ENCODE measurements at places on chromosomes 2 and 18.

GRCh38 chr18:6056171-6056910 lies 161.0 kb upstream of the TMEM200C start:
- DNase-seq = no peak

- no peak for DNase-seq
Observed at GRCh38 chr2:11166476-11166875, 11.2 kb downstream of the SLC66A3 start.

DNA sequence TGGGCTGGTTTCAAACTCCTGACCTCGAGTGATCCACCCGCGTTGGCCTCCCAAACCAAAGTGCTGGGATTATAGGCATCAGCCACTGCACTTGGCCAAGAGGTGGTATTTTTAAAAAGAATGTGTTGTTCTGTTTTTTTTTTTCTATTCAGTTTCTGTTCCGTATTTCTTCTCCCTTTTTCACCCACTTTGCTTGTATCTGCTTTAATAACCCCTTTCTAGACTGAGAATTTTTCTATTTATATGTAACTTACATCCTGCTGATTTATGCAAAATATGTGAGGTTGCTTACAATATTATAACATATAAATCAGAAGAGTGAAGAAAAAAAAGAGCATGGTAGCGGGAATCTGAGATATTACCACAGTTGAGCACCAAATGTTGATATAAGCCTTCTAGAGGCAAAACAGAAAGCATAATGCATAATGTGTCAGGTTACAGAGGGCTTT lies 17.2 kb upstream of the LYPD6B start:
- peak; percentile 23 for DNase-seq

DNA sequence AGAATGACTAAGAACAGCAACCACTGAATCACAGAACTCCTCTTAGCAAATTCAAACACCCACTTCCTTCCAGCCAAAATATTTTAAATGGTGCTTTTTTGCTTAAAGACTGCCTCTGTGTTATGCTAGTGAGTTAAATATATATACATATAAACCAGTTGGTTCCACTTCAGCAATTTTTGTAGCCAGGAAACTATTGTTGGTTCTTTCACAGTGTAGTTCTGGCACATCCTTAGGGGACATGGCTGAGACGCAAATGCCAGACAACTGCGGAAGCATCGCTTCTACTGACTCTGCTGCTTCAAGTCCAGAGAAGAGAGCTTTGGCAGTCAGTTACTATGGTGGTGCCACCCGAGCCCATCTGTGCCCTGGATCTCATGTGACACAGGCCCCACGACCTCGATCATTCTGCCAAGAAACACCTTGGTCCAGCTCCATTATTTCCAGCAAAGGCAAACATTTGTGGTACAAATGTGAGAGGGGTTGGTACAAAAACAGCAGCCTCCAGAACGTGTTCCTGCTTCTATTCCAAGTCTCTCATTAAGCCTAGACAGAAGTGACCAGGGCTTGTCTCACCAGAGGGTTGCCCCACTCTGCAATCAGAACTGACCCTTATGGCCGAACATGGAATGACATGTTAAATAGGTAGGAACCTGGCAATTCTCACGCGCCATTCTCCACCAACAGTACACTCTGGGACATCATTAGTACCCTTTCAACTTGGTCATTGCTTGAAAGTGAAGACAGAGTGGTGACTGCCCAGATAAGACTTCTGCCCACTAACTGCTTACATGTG lies 117.8 kb upstream of the NRP2 start:
- DNase-seq = no peak

- no peak for DNase-seq
Observed at GRCh38 chr2:86372641-86373502, 35.4 kb upstream of the REEP1 start.

- no peak for DNase-seq
Observed at GRCh38 chr2:135182190-135182589, 130.1 kb downstream of the RAB3GAP1 start.

DNA sequence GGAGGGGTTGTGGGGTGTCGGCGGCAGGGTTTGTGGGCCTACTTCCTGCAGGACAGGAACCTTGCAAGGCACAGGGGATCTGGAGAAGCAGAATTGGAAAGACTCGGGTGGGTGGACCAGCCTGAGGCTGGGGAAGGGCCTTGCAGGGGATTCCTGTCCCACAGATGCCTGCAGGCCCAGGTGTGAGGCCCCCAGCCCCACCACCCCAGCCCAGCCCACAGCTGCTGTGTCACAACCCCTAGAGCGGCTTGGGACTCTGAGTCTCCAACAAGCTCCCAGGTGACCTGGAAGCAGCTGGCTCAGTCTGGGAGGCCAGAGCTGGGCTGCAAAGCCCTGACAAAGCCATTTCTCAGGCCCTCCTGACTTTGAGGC lies 93.1 kb downstream of the ZFP36L2 start:
- no peak for DNase-seq

DNA sequence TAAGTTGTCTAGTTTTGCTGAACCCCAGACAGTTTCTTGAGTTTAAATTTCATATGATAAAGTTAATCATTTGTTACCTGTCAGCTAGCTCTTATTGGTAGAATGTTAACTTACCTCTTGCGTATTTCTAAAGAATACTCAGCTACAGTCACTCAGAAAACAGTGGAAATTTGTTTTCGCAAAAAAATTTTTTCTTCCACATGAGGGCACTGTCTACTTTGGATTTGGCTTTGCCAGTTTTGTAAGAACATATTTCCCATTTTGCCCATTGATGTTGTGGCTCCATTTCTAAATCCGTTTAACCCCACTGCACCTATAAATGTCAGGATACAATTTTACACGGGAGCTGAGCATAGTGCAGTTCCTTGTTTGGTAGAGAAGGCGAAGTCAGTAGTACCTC lies 19.1 kb upstream of the GCFC2 start:
- no peak for DNase-seq

GRCh38 chr2:82508702-82509101 lies 1950.4 kb downstream of the SUCLG1 start:
- no peak for DNase-seq

DNA sequence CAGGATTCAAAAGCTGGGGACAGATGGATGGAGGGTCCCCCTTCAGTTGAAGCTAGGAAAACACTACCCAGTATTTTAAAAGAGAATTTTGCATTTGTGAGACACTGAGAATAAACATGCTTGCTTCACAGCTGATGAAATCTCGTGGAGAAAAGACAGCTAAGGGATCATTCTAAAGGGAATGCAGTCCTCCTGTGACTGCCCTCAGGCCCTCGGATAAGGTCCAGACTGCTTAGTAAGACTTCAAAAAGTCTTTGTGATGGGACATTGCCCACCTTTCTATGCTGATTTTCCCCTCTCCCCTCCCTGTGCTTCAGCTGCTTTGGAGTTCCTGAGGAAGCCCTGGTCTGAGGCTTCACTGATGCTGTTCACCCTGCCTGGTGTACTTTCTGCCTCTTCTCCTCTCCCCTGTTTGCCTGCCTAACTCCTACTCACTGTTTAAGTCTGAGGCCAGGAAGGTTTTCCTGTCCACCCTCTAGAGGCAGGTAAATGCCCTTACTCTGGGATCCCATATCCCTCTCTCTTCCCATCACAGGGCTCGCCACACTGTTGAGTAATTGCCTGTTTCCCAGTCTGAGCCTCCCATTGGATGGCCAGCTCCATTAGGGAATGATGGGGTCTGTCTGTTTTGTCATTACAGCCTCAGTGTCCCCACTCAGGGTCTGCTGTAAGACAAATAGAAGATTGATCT lies 26.6 kb downstream of the POLE4 start:
- DNase-seq = no peak

- no peak for DNase-seq
Observed at GRCh38 chr2:200199005-200199404, 107.5 kb upstream of the SPATS2L start.

- DNase-seq = no peak
Observed at GRCh38 chr2:64857581-64858471, 131.4 kb upstream of the SLC1A4 start.

GRCh38 chr18:10681581-10682367 lies 155.9 kb downstream of the NAPG start:
- no peak for DNase-seq

GRCh38 chr18:38494065-38494464 lies 928.5 kb upstream of the CELF4 start:
- DNase-seq = no peak

DNA sequence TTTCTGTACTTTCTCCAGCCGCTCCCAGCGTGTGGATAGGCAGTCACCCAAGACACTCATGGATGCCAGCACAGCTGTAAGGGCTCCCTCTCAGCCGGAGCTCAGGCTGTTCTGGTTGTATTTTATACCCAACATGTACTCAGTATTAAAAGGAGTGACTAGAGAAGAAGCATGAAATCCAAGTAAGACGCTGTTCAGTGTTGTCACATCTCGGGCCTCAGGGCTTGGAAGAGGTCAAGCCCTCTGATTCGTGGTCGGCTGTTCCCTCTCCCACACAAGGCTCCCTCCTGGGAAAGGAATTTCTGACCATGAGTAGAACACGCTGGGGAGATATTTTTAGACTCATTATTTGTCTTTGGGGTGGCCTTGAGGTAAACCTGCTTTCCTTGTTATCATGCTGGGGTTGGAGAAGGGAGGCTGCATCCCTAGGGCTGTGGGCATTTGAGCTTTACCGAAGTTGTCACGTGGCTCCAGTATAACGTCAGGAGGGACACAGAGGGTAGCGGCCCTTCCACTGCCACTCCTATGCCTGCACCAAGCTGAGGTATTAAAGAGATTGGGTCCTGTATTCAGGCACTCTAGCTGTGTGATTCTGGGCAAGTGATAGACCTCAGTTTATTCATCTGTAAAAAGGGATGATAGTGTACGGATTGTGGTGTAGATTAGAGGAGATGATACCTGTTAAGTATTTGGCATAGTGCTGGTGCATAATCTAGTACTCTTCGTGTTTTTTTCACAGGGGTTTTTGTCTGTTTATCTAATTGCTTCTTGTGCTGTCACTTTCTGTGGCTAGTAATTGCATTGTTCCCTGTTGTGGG lies 34.1 kb downstream of the HK2 start:
- no peak for DNase-seq

DNA sequence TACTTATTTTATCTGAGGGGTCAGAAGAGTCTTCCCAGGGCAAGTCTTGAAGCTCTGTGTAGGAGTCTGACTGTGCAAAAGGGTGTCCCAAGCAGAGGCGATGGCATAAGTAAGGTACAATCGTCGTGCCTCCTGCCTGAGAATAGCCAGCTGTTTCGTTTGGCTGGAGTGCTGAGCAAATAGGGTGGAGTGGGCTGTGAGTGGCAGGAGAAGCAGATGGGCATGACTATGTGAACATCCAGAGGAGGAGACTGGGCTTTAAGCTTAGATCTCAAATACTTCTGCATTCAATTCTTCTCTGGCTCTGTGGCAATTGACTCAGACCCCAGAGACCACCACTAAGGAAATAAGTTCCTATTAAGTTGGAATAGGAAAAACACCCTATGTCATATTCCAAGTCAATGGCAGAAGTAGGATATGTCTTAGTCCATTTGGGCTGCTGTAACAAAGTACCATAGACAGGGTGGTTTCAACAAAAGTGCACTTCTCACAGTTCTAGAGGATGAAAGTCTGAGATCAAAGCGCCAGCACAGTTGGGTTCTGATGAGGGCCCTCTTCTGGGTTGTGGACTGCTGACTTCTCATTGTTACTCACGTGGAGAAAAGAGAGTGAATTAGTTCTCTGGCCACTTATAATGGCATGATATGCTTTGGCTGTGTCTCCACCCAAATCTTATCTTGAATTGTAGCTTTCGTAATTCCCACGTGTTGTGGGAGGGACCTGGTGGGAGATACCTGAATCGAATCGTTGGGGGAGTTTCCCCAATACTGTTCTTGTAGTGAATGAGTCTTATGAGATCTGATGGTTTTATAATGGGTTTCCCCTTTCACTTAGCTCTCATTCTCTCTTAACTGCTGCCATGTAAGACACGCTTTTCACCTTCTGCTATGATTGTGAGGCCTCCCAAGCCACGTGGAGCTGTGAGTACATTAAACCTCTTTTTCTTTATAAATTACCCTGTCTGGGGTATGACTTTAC lies 120.2 kb downstream of the LPIN1 start:
- DNase-seq = peak; percentile 39

DNA sequence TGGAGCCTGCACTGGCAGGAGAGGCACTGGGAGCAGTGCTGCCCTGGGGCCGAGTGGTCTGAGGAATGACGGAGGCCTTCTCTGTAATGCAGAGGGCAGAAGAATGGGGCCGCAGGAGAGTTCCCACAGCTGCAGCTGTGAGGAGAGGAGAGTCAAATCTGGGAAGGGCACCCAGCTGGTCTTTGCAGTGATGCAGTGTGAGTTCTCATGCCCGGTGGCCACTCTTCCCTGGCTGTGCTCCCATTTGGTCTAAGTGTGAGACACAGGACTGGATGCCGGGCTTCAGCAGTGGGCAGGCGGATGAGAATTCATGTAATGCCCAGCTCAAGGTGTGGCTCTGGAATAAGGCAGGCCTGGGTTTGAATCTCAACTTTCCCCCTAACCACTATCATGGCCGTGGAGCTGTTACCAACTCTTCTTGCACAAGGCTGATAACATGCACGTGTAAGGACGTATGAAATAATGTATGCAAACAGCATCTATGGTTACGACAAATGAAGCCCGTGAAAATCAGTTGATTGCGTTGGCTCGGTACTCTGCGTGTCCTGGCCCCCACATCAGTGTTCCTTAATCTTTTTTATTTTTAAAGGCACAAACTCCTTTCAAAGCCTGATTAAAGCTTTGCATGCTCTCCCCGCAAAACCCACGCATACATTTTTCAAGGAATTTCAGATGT lies 71.6 kb downstream of the ACKR3 start:
- no peak for DNase-seq

GRCh38 chr2:72710418-72711152 lies 115.2 kb downstream of the EXOC6B start:
- DNase-seq = no peak

- DNase-seq = peak; percentile 25
Observed at GRCh38 chr2:65057391-65058052, 1.3 kb downstream of the CEP68 start.

- no peak for DNase-seq
Observed at GRCh38 chr2:16093639-16094529, 153.5 kb downstream of the MYCN start.

DNA sequence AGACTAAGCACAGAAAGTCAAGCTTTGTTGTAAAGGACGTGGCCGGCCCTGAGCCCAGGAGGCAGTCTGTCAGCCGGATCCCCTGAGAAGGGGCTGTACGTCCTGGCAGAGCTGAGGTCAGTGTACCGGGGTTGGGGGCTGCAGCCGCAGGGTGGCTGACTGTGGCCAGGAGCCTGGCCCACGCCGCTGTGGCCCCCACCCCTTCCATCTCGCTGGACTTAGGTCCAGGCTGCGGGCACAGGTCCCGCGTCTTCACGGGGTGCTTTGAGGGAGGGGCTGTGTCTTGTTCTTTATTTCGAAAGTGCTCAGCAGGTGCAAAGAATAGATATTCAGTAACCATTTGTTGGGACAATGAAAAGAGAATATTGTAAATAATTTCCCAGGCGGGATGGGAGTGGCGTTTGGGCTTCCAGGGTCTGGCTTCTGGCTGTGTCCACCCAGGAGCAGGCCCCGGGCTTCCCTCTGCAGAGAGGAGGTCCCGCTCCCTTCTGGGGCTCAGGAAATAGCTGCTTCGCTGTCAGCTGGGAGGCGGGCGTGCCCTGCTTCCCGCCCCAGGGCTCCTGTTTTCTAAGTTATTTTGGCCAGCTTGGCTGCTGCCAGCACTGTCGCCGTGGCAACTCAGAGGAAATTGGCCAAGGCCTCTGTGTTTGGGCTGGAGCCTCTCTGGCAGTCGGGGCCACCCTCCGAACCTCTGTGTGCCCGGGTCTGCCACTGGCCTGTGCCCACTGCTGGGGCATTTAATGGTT lies 7.4 kb downstream of the NFATC1 start:
- peak; percentile 34 for DNase-seq
